ENCODE measurements at places on chromosomes 11 and 22. TPM values are rescaled to one million over a fixed set of nuclear protein-coding genes. Genes with fewer than 3 reads are reported as not detected.

MFRP gene
- total RNA-seq, result not detected

CECR2 gene
- 2.9 TPM for total RNA-seq

BTBD18 gene
- not detected for total RNA-seq

CHRM1 gene
- total RNA-seq, result 14.3 TPM

ACCS gene
- 5.3 TPM for total RNA-seq

SCN2B gene
- 4.9 TPM for total RNA-seq

SERPIND1 gene
- 4.5 TPM for total RNA-seq

WEE1 gene
- 11.0 TPM for total RNA-seq

GRAMD1B gene
- 39.9 TPM for total RNA-seq

PGA3 gene
- total RNA-seq, result not detected

RCOR2 gene
- 14.3 TPM for total RNA-seq

MMP27 gene
- total RNA-seq, result not detected

CRYAB gene
- 6.5 TPM for total RNA-seq

FIBP gene
- total RNA-seq, result 154 TPM

INPP5J gene
- 2.0 TPM for total RNA-seq

SLC22A9 gene
- not detected for total RNA-seq

TRIM68 gene
- total RNA-seq, result 10.2 TPM

OR2AG2 gene
- 0.41 TPM for total RNA-seq

ISX gene
- total RNA-seq, result not detected

MOGAT2 gene
- not detected for total RNA-seq

MS4A4E gene
- not detected for total RNA-seq

GLYAT gene
- total RNA-seq, result not detected

ELMOD1 gene
- total RNA-seq, result 118 TPM

CEND1 gene
- total RNA-seq, result 7.3 TPM

RAB3IL1 gene
- total RNA-seq, result 1.6 TPM

ASCL2 gene
- 0.82 TPM for total RNA-seq

OR8A1 gene
- total RNA-seq, result not detected

TSGA10IP gene
- total RNA-seq, result not detected

BIRC3 gene
- 1.6 TPM for total RNA-seq

SIDT2 gene
- 9.4 TPM for total RNA-seq

TH gene
- total RNA-seq, result 0.82 TPM

PLA2G6 gene
- 19.6 TPM for total RNA-seq

MS4A3 gene
- 0.41 TPM for total RNA-seq

DGAT2 gene
- 4.1 TPM for total RNA-seq

ADM gene
- 8.6 TPM for total RNA-seq

PLEKHB1 gene
- total RNA-seq, result 5.3 TPM

WBP2NL gene
- 4.5 TPM for total RNA-seq

TMEM25 gene
- 27.3 TPM for total RNA-seq

FOLR3 gene
- not detected for total RNA-seq

PHF21B gene
- 8.6 TPM for total RNA-seq

LPXN gene
- 2.4 TPM for total RNA-seq
